ENCODE measurements at places on chromosomes 7 and 10.

DNA sequence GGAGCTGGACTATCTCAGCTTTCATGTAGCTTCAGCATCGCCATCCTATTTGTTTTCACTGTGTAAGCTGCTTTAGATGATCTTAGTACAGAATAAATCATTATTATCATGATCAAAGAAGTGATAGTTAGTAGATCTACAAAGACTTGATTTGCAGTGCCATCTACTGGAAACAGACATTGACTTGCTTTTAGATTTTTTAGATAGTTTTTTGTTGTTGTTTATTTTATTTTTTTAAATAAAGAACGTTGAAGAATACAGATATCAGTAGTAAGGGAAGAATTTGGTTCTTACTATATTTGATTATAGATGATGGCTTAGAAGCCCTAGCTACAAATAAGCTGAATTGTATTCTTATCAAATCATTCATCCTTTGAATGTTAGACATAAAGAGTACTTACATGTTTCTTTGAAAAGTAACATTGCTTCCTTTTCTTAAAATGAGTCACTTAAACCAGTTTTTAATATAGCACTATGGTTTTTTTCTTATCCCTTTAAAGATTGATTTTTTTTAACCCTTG, 6.3 kb upstream of the SFMBT2 start:
- DNase-seq: no peak

GRCh38 chr7:46654546-46655443, 733.7 kb upstream of the IGFBP3 start:
- no peak for DNase-seq

DNA sequence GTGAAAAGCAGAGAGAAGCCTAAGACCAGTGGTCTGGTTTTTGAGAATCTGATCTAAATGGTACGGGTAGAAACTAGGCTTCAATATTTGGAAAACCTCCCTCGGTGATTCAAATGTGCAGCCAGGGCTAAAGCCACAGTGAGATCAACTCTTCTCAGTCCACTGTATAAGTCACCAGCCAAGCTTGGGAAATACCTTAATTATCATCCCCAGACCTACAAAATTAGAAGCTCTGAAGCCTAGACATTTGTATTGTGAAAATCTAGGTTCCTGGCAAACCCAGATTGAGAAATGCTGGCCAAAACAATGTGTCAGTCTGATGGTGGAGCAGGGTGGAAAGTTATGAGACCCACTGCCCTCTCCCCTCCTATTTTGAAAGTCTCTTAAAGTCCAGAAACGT, 131.7 kb downstream of the DGKI start:
- DNase-seq: no peak

DNA sequence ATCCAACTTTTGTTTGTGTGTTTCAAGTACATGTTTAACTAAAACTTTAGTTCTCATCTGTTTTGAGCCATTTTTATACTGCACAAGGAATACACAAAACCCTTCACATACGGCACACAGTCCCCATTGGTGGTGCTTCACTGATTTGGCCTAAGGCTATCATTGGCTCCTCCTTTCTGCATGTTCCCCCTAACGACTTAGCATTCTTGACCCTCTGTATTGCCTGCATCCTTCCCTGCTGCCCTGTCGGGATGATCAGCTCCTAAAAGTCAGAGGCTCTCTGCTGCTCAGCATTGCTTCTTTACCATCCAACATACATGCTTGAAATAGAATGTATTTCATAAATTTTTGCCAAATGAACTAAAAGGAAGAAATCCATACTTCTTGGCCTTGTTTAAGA, 111.4 kb upstream of the ABCB5 start:
- DNase-seq: no peak

DNA sequence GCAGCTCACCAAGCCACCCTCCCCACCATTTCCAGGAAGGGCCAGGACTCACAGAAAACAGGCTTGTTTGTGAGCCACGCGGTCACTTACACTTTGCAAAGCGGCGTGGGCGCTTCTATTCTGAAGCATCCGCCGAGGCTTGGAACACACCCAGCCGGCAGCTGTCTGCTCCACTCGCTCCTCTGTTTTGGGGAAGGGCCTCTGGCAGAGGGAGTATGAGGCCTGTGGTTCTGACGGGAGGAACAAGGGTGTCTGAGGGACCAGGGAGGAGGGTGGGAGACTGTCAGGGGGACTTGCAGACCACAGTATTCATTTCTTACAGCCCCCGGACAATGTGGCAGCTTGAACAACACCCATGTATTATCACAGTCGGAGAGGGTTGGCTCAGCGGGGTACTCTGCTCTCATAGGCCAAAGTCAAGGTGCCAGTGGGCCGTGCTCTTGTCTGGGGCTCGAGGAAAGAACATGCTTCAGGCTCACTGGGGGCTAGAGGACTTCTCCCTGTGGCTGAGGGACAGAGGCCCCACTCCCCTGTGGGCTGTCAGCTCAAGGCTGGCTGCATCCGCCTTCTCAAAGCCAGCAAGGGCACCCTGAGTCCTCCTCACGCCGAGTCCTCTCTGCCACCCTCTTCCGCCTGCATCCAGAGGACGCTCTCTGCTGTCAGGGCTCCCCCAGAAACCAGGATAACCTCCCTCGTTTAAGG, 60.4 kb upstream of the FAM20C start:
- no peak for DNase-seq

DNA sequence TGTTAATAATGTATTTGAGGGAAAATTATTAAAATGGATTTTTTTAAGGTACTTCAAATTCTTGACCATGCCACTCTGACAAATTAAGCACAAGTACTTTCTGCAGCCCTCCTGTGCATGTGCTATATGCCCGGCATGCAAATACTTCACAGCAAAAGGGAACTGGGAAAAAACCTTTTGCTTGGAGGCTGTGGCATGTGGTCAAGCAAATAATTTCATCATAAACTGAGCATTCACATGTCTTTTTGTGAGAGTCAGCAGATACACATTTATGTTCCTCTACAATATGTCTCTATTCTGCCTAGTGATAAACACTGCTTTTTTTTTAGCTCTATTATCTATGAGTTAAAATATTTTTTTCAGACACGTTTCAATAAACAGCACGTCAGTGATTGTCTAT, 53.7 kb upstream of the SEMA3A start:
- DNase-seq: no peak

DNA sequence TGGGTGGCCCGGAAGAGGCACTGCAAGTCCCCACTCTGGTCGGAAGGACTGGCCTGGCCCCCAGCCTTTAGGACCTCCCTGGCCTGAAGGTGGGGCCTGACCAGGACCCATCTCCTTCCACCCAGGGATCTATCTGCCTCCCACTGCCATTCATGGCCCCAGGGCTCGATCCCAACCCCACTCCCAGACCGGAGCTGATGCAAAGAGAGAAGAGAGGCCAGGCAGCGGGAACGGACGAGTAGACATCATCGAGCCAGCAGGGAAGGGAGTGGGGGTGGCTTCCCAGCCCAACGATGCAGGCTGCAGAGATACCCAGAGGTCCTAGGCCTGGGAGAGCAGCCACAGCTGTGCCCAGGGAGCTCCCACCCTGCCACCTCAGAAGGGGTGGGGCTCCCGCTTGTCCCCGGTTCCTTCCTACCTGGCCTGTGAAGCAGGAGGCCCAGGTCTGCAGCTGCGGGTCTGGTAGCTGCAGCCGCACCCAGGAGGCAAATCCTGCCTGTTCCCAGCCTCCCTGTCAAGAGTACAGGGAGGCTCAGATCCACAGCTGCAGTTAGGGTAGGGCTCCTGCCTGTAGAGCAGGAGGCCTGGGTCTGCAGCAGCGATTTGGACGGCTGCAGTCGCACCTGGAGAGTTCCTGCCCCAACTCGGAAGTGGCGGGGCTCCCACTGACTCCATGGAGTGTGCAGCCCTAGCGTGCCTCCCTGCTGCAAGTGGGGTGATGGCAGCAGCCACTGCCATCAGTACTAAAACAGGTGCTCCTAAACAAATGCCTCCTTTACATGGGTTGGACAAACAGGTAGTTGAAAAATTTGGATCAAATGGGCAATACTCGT, 1151.0 kb upstream of the PHF14 start:
- DNase-seq: no peak

DNA sequence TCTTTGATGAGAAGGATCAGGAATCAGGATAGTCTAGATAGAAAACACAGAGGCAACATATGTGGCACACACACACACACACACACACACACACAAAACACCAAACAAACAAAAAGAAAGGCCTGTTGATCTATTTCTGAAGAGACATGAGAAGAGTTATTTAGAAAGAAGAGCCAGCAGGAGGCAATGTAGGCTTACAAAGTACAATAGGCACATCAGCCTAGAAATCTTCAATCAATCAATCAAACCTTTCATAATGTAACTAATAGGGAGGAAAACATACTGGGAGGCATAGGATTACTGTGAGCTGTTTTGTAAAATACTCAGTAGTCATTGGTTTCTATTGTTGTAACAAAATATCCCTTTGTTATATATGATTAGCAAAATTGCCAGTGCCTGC, 47.3 kb upstream of the TES start:
- no peak for DNase-seq

DNA sequence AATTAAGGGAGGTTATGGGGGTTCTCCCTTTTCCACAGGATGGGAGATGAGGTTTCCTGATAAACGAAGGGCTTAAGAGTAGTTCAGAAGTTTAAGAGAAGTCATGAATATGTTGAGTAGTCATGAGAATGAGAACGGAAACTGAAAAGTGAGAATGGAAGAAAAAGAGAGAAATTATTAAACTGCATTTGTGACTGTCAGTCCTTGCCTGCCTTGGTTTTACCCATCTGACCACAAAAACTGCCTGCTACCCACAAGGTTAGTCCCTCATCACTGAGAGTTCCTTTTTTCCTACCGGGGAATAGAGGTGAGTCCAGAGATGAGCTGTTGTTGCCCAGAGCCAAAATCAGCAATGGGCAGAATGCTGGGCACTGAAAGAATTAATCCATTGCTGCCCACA, 174.1 kb upstream of the BET1 start:
- no peak for DNase-seq

- no peak for DNase-seq
These were observed 115.4 kb upstream of the TNRC18 start for GRCh38 chr7:5539013-5539411.

GRCh38 chr7:7919449-7919945, 49.1 kb upstream of the GLCCI1 start:
- no peak for DNase-seq

GRCh38 chr7:94395141-94396036, 694 bp downstream of the COL1A2 start:
- DNase-seq: no peak

DNA sequence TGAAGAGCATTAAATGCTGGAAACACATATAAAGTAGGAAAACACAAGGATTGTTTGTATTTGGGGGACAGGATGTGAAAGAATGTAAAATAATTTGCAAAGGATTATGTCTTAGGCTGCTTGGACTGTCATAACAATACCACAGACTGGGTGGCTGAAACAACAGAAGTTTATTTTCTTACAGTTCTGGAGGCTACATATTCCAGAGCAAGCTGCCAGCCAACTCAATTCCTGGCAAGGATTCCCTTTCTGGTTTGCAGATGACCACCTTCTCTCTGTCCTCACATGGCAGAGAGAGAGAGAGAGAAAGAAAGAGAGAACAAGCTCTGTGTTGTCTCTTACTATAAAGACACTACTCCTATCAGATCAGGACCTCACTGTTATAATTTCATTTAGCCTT, 8.8 kb upstream of the LAMB4 start:
- DNase-seq: no peak

GRCh38 chr7:132526111-132526740, 50.0 kb downstream of the PLXNA4 start:
- DNase-seq: no peak

DNA sequence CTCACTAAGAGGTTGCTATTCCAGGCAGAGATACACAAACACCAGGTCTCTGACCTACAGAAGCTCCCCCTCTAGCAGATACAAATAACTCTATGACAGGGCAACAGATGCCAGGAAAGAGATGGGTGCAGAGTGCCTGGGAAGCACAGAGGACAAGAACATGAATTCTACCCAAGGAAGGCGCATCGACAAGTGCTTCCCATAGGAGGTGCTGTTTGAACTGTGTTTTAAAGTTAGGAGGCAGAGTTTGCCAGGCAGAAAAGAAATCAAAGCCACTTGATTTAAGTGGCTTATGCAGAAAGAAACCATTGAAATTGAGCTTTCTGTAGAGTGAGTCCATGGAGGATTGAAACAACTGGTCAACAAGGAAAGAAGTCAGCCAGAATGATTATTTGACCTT, 35.3 kb upstream of the EGR2 start:
- no peak for DNase-seq

GRCh38 chr7:138116892-138117291, 40.6 kb downstream of the AKR1D1 start:
- no peak for DNase-seq

DNA sequence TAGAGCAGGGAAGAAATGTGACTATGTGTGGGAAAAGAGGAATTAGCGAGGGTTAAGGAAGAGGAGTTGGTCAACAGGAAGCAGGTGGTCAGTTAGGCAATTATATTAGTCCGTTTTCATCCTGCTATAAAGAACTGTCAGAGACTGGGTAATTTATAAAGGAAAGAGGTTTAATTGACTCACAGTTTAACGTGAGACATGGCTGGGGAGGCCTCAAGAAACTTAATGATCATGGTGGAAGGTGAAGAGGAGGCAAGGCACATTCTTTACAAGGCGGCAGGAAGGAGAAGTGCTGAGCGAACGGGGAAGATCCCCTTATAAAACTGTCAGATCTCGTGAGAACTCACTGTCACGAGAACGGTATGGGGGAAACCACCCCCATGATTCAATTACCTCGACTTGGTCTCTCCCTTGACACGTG, 35.0 kb downstream of the RAMP3 start:
- no peak for DNase-seq

- DNase-seq: peak; percentile 6
These were observed 40.3 kb downstream of the ARHGAP22 start for GRCh38 chr10:48564466-48565160.

DNA sequence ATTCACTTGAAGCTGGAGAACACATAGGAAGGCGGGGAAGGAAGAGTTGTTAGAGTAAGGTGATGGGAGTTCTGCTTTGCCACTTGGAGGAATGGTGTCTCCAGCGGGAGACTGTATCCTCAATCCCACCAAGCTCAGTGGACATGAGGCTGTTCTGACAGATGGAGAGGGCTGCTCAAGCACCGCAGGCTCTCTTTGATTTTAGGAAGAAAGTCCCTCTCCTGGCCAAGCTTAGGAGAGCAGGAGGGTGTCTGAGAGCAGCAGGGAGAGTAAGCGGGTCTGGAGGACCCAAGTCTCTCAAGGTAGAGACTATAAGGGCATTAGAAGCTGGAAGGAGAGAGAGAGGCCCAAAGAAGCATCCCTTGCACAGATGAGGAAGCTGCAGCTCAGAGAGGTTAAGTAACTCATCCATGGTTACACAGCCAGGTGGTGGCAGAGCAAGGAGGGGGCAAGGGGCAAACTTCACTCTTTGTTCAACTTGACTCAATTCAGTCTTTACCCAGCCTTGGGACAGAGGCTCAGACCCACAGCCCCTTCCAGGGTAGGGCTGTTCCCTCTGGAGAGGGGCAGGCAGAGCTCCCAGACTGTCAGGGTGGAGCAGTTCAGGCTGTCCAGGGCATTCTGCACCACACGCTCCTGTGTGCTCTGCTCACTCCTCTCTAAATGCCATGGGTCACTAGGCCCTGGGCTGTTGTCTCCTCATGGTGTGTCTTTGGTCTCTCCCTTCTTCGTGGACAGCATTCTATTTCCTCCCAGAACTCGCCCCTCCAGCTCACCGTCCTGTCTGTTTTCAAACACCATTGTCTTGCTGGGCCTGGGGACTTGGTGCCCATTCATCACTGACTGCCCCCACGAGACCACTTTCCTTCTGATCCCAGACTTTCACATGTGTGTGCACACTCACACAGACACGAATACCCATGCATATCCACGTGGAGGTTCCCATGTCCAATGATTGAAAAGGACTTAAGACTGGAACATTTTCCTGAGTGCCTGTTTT, 8.9 kb downstream of the CHAT start:
- no peak for DNase-seq
